ENCODE measurements at places on chromosomes 3 and 15. TPM values are rescaled to one million over a fixed set of nuclear protein-coding genes. Genes with fewer than 3 reads are reported as not detected.

GRCh38 chr3:17310983-17311382 is 426.2 kb downstream of the PLCL2 start:
- no peak overlapping the region for H3K27ac ChIP-seq
- no peak overlapping the region for H3K4me3 ChIP-seq
- no peaks in the 10 kb centered on the region for H3K27me3 ChIP-seq
- H3K36me3 ChIP-seq = no peaks in the 10 kb centered on the region
- no peaks in the 10 kb centered on the region for H3K4me1 ChIP-seq

DNA sequence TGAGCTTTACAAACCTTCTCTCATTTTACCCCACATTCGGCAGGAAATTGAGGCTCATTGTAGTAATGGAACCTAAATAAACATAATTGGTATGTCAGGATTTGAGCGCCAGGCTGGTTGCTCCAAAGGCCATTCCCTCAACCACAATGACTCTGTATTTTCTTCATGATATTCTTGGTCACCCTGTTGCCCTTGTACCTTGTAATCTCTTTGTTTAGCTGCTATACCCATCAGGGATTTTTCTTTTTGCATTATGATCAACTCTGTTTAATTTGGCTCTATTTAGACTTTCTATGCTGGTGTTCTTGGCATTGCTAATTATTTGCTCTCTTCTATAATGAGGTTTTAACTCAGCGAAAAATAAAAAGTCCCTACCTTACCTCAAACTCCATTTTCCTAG is 29.8 kb downstream of the DUOX2 start:
- H3K36me3 ChIP-seq = no peaks in the 10 kb centered on the region
- no peak overlapping the region for H3K27ac ChIP-seq
- H3K4me1 ChIP-seq = no peaks in the 10 kb centered on the region
- DNase-seq = no peak
- no peak overlapping the region for H3K4me3 ChIP-seq

GRCh38 chr15:97652700-97653167 is 307.8 kb upstream of the ARRDC4 start:
- peaks cover 7% of the 10 kb centered on the region for H3K27me3 ChIP-seq
- DNase-seq = no peak
- H3K36me3 ChIP-seq = no peaks in the 10 kb centered on the region
- no peak overlapping the region for H3K4me3 ChIP-seq

Gene RBP2
- not detected for total RNA-seq

Gene FBN1
- total RNA-seq = 0.61 TPM

Gene PRICKLE2
- total RNA-seq = not detected
